Left kidney (tissue), 8 donors: ENCODE measurements at places on chromosomes 11 and 22. TPM values are rescaled to one million over a fixed set of nuclear protein-coding genes. Genes with fewer than 3 reads are reported as not detected.

GRCh38 chr11:77396911-77397310 is 77.0 kb downstream of the PAK1 start:
- no peak for DNase-seq

CD248 gene
- polyA plus RNA-seq = 52.2 TPM

OR4A16 gene
- polyA plus RNA-seq = not detected

- no peak for DNase-seq
These were observed 9.1 kb downstream of the LRP5 start for GRCh38 chr11:68321293-68322051.

OR2D2 gene
- not detected for polyA plus RNA-seq

OR8G5 gene
- not detected for polyA plus RNA-seq
